NCI-H2029 (cell line): ENCODE measurements at places on chromosomes 4 and X.

GRCh38 chr4:1279253-1279652 lies 10.4 kb upstream of the MAEA start:
- no peak for DNase-seq

DNA sequence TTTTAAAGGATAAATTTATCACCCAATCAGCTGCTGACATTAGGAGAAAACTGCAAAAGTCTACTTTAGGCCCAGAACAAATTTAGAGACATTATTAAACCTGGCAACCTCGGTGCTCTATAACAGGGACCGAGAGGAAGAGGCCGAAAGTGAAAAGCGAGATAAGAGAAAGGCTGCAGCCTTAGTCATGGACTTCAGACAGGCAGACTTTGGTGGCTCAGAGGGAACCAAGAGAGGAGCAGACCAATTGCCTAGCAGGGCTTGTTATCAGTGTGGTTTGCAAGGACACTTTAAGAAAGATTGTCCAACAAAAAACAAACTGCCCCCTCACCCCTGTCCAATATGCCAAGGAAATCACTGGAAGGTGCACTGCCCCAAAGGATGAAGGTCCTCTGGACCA lies 12.8 kb upstream of the UGT2B10 start:
- no peak for DNase-seq

- DNase-seq, result no peak
Measured at GRCh38 chr4:38017609-38018008, 57.4 kb downstream of the PTTG2 start.

- no peak for DNase-seq
Measured at GRCh38 chr4:107838861-107839565, 14.3 kb downstream of the SGMS2 start.

DNA sequence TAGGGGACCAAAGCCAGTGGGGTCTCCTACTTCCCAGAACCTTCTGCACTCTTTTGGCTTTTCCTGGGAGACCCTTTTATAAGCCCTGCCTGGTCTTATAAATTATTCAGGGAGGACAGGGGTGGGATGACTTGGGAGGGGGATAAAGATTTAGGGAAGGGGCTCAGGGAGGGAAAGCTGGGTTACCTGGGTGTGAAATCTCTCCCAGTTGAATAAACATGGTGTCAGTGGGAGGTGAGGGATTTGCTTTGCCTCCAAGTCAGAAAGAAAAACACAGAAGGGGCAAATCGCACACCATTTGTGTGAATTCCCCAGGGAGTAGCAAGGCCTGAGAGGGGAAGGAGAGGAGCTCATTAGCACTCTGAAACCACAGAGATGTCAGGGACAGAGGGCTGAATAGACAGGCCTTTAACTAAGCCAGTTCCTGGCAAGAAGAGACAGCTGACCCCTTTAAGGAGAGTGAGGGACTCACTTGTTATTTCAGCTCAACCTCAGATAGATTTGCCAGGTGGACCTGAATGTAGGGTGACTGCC lies at the start of gene RIPPLY1:
Gene RIPPLY1 (minus strand): TSS at position 51 of the 534 bp plus-strand sequence. CDS start 54 bp downstream, outside the sequence.
- no peak for DNase-seq

- DNase-seq, result no peak
Measured at GRCh38 chr4:1449833-1450741, 43.8 kb upstream of the NKX1-1 start.

DNA sequence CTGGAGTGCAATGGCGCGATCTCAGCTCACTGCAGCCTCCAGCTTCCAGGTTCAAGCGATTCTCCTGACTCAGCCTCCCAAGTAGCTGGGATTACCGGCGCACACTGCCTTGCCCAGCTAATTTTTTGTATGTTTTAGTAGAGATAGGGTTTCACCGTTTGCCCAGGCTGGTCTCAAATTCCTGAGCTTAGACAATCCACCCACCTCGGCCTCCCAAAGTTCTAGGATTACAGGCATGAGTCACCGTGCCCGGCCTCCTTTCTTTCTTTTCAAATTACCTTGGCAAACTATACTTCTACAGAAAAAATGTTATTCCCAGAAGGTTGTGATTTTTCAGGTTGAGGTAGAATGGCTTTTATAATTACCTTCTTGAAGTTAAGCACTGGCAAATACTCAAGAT lies 321.9 kb upstream of the PRPS2 start:
- no peak for DNase-seq

GRCh38 chr4:150431221-150431620 lies 150.7 kb upstream of the MAB21L2 start:
- DNase-seq, result no peak

DNA sequence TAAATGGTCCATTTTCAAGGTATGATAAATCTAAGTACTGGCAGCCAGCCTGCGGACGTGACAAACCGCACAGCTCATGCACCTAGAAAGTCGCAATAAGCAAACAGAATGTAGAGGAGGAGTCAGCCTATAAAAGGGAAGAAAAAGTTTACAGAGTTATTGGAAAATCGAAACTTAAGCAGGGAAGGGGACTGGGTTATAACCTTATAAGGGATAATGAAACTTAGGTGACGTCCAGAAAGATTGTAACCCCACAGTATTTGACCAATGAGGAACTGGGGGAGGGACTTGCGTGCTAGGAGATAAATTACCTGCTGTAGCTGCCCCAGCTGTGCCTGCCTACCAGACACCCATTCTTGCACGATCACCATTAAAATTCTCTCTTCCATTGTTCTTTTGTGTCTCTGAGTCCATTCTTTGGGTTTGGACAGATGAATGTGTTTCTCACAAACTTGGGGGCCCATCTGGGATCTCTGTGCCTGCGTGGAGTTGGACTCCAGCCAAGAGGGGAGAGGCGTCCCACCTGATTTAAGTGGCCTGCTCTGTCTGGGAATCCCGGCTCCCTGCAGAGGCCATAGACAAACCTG lies 61.0 kb downstream of the ZCCHC12 start:
- DNase-seq, result peak; percentile 27

- no peak for DNase-seq
Measured at GRCh38 chr4:112884406-112884805, 165.0 kb upstream of the ANK2 start.

GRCh38 chr4:155809835-155810234 lies 51.0 kb downstream of the GUCY1B1 start:
- DNase-seq, result peak; percentile 43

GRCh38 chr4:1499465-1499864 lies 93.2 kb upstream of the NKX1-1 start:
- DNase-seq, result no peak

- DNase-seq, result no peak
Measured at GRCh38 chrX:147848543-147849443, 62.9 kb upstream of the FMR1 start.

DNA sequence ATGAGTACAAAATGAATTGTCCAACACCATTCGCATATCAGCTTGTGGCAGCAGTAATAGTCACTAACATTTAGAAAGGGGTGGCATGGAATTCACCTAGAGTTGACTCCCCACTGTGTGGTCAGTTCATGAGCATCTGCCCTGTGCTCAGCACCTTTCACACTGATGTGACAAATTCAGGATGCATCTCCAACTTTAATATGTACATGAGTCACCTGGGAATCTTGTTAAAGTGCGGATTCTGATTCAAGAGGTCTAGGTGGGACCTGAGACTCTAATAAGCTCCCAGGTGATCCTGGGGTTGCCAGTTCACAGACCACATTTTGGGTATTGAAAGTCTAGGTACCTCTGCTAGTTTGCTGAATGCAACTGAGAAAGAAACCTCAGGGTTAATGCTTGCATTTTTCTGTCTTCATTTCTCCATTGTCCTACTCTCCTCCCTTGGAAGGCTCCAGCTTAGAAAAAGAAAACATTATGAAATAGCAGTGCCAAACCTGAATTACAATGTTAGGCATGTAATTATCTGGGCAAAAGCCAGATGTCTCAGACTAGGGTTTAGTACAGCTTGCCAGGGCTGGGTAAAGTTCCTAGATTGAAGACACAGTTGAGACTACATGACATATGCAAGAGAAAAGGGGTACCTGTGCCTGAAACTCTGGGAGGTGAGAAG lies 32.7 kb downstream of the TMSB4X start:
- DNase-seq, result no peak

- DNase-seq, result no peak
Measured at GRCh38 chr4:172009446-172010230, 196.4 kb downstream of the GALNTL6 start.

GRCh38 chr4:10611673-10612072 lies 72.9 kb downstream of the CLNK start:
- no peak for DNase-seq
